ENCODE measurements at places on chromosomes 11 and 22.

GRCh38 chr11:61732705-61733104, 19.7 kb upstream of the MYRF start:
- DNase-seq = no peak

GRCh38 chr11:50187220-50187619, 154.5 kb downstream of the OR4C45 start:
- no peak for DNase-seq

DNA sequence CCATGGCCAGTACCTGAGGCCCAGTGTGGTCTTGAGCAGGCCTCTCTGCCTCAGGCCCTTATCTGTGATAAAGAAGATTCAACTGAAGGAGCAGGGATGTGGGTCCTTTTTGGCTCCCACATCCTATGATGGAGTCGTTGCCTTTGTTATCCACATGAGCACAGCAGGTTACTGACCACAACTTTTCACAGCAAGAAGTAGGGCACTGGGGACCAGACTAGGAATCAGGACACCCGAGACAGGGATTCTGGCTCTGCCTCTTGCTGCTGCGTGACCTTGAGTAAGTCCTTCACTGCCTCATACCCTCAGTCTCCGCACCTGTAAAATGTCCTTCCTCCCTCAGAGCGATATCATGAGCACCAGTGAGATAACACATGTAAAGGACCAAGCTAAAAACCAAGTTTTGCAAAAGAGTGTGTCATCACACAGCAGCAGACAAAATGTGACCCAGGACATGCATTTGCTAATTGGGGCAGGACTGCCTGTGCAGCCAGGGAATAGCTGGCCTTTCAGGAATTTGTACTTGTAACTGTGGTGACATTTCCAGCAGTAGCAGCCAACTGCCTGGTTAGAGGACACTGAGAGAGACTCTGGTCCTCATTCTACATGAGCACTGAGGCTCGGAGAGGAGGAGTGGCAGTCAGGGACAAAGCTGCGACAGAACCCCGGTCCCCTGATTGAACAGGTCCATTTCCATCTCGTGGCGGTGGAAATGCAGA, 13.2 kb upstream of the SMIM35 start:
- DNase-seq = no peak

- no peak for DNase-seq
Measured at GRCh38 chr11:35810045-35810645, 133.7 kb upstream of the LDLRAD3 start.

DNA sequence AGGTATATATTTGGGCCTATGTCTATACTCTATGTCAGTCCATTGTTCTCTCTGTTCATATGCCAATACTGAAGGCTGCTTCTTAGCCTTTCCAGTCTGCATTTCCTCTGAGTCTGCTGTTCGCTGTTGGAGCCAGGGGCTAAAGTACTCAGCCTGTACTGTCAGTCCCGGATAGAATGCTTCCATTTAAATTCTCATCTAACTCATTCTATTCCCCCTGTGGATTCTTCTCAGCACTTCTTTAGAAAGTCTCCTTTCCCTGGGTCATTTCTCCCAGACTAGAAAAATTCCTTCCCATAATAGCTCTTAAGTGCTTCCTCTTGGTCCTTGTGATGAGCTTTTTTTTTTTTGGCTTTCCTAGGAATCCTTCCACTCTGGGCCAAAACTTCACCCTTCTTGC, 293.1 kb downstream of the KIRREL3 start:
- no peak for DNase-seq

DNA sequence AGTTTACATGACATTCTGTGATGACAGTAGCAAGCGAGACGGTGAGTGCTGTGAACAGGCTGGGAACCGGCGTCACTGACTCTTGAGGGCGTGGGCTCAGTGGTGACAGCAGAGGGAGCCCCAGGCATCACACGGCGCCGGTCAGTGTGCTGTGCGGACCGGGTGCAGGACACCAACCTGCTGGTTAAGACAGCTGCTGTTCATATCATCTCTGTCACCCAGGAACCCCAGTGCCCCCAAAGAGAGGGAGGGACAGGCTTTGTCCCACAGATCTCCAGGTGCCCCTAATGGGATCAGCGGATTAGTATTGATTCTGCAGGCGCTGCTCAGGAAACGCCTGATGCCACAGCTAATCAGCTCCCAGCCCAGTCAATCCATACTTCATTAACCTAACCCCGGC, 18.4 kb downstream of the B3GAT1 start:
- no peak for DNase-seq

- no peak for DNase-seq
Measured at GRCh38 chr11:34181856-34182405, 76.5 kb downstream of the NAT10 start.

DNA sequence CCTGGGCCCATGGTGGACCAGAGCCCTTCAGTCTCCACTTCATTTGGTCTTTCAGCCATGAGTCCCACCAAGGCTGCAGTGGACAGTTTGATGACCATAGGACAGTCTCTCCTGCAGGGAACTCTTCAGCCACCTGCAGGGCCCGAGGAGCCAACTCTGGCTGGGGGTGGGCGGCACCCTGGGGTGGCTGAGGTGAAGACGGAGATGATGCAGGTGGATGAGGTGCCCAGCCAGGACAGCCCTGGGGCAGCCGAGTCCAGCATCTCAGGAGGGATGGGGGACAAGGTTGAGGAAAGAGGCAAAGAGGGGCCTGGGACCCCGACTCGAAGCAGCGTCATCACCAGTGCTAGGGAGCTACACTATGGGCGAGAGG, 4.3 kb downstream of the ZBTB16 start:
- DNase-seq = no peak

DNA sequence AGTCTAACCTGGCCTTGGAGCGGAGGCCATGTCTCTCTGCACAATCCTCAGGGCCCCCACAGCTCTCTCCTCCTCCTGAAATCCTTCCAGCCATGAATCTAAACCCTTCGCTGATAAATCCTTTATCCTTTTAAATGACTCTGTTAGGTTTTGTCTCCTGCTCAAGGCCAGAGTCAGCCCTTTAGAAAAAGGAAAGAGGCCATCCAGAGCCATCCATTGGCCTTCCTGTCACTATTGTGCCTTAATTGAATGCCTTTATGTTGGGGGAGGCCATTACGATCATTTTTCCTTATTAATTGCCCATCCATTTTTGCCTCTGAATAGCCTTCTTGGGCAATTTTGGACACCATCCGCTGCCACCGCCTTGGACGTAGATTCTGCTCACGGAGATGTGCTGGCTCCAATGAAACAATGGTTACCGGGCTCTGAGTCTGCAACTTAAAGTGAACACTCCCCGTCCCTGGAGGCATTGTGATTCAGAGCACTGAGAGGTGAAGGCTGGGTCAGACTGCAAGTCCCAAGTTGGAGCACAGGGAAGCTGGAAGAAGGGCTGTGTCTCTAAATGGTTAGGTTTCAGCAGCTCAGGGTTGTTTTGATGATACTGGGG, 213.0 kb upstream of the E2F8 start:
- no peak for DNase-seq

All from stimulated activated CD8-positive, alpha-beta memory T cell treated with anti-CD3 and anti-CD28 coated beads, Interleukin-15, amount 100 ng/mL, for 48 hours (primary cell).